HT1080 (cell line): ENCODE measurements at places on chromosomes 13 and 19. TPM values are rescaled to one million over a fixed set of nuclear protein-coding genes. Genes with fewer than 3 reads are reported as not detected.

DNA sequence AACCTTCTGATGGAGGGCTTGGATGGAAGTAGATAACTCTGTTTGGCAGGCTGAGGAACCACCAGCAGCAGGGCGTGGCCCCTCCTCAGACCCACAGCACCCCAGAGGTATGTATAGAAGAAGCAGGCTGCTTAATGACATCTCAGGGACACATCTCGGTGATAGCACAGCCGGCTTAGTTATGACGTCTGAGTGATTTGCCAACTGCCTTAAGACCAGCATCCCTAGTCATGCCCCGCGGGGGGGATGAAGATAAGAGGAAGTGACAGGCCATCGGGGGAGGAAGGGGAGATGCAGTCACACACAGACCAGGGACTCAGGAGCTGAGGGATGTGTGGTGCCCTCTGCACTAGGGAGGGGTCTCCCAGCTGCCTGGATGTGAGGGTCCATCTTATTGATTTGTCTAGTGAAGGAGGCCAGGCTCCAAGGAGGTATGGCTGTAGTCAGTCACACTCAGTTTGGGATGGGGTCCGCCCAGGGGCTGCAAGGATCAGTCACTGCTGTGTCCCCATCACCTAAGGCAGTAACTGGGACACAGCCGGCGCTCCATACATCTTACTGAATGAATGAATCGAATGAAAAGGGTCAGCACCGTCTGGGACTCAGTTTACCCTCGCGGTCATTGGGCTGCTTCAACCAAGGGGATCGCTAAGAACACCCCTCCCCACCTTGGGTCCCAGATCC, 19.2 kb upstream of the ERCC1 start:
- DNase-seq = peak; percentile 60

DNA sequence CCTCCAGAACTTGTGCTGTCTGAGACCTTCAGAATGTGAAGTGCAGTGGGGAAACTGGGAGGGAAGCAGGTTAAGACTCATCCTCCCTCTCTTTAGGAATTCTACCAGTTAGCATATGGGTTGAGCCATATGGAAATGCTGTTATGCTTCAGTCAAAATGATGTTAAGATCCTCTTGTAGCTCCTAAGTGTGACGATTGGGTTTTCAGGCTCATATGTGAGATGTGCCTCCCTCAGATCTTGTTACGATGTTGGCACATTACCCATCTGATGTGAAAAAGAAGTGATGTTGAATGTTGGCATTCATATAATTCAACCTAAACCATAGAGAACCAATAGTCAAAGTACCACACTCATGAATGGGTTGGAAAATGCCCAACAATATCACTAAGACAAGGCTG, 67.8 kb upstream of the IPO5 start:
- no peak for DNase-seq

DNA sequence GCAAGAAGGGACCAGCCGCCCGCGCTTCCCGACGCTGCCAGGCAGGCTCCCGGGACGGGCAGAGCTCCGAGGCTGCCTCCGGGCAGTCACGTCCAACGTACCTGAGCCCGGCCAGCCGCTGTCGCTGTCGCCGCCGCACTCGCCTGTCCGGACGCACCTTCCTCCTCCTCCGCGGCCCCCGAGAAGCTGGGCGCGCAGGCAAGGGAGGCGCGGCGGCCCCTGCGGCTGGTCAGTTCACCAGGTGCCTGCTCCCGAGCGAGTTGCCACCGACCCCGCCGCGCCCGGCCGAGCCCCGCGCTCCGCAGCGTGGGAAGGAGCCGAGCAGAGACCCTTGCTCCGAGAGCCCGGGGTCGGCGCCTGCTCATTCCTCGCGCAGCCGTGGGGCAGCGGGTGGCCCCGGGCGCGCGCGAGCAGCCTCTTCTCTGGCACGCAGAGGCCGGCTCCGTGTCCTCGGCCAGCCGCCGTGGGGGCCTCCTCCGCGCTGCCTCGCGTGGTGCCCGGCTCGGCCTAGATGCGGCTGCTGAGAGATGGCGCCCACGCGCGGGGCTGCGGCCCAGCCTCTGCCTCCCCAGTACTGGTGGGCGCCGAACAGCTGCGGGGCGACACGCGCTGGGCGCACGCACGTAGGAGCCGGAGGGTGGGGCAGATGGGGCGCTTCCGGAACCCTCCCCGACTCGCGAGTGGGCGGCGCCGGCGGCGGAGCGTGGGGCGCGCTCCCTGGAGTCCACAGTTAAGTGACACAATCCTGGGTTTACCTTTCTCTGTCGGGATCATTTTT, 419.4 kb downstream of the UQCRFS1 start:
- DNase-seq = no peak

GRCh38 chr13:22915442-22916082, 265.2 kb upstream of the SGCG start:
- DNase-seq = no peak

- DNase-seq = peak; percentile 55
These were observed 439 bp downstream of the DZIP1 start for GRCh38 chr13:95643936-95644598.

- no peak for DNase-seq
These were observed 51.3 kb downstream of the PCDH8 start for GRCh38 chr13:52797176-52797575.

GRCh38 chr19:16274447-16274846, 50.2 kb upstream of the KLF2 start:
- DNase-seq = no peak

GRCh38 chr19:33780746-33781145, 15.9 kb upstream of the KCTD15 start:
- no peak for DNase-seq

DNA sequence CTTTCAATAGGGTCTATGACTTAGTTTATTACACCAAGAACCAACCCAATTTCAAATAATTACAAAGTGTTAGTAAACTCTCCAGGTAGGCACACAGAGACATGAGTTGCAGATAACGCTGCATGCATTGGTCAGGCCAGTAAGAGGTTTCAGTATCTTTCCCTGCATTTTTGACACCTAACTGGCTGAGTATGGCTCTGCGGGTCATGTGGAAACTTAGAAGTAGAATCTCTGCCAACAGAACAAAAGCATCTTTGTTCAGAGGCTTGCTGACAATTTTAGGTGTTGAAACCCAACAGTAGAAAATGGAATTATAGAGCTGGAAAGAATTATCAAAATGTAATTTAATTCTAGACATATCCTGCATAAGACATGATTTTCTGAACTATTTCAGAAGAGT, 25.3 kb downstream of the HTR2A start:
- no peak for DNase-seq

DNA sequence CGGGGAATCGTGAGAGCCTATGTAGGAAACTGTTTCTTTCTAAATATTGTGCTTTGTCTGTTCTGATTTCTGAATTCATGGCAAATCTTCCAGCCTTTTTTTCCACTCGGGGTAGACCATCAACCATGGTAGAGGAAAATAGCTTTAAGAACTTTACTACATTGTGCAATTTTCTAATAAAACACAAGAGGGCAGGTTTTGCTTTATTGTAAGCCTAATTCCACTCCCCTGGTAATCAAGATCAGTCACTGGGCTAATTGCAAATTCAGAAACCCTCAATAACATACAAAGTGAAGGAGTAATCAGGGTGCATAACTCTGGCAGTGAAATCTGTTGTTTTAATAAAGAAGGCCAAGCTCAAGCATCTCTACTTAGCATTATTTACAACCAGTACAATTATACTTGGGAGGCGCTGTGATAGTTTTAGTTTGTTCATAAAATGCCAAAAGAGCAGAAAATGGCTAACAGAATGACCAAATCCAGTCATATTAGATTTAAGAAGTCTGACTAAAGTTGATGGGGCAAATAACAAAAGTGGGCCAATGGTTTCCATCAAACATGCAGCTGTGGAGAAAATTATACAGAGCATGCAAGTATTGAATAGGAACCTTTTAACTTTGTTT, 43.8 kb downstream of the DCT start:
- DNase-seq = peak; percentile 58

- peak; percentile 56 for DNase-seq
These were observed at the start of gene PTGIR for GRCh38 chr19:46624958-46625661. PTGIR (minus strand) TSS chr19:46625089; CDS start chr19:46624225, 864 bp downstream.

GRCh38 chr19:35153701-35154524, 622 bp upstream of the FXYD5 start:
- peak; percentile 36 for DNase-seq

- no peak for DNase-seq
These were observed 24.8 kb downstream of the KDM4B start for GRCh38 chr19:4993683-4994082.

DNA sequence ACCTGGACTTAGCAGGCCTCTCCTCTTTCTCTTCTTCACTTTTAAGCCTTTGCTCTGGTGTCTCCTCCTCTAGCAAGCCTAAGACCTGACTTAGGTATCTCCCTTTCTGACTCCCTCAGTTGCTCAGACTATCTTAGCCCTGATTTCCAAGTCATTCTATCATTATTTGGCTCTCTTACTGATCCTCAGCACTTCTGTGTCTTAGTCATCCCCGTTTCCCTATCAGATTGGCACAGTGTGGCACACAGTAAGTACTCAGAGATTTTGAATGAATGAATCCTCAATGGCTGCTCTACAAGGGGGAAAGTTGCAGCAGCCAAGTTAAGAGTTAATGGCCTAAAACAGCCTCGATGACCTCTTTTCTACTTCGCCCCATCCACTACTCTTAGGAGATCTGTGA, 8.2 kb downstream of the KCTD12 start:
- no peak for DNase-seq

DNA sequence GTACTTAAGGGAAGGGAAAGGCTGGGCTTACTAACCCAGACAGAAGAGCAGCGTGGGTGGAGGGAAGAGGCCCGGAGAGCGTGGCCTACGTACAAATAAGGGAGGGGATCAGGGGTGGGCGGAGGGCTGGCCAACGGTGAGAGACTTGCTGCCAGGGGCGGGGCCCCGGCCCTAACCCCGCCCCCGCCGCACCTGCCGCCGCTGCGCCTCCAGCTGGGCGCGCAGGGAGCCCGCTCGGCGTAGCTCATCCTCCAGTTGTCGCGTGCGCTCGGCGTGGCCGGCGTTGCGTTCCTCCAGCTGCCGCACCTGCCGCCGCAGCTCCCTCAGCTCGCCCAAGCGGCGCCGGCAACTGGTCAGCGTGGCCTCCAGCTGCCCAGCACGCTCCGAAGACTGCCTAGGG, 5.7 kb downstream of the HOOK2 start:
- no peak for DNase-seq

DNA sequence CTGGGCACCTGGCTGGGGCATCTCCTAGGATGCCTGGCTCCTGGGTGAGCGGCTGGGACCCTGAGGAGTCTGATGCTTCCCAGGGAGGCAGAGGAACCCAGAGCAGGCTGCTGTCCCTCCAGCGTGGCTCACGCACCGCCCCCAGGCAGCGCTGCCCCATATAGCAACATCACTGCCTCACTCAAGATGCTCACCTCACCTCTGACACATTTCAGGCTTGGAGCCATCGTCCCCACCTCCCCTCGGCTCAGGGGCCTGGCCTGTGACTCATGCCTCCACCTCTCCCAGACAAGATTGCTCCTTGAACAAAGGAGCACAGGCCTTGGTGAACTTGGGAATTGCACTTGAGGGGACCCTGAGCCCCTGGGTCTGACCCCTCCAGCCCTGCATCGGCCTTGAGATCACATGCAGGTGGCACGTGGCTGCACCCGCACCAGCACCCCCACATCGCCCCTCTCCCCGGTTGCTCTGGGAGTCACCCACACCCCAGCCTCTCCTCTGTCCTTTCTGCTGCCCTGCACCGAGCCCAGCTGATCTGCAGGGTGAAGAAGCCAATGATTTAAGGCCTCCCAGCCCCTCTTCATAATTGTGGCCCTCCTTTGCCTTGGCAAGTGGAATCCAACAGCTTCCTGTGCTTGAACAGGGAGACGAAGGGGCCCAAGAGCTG, 11.2 kb downstream of the CEBPA start:
- DNase-seq = peak; percentile 67

DNA sequence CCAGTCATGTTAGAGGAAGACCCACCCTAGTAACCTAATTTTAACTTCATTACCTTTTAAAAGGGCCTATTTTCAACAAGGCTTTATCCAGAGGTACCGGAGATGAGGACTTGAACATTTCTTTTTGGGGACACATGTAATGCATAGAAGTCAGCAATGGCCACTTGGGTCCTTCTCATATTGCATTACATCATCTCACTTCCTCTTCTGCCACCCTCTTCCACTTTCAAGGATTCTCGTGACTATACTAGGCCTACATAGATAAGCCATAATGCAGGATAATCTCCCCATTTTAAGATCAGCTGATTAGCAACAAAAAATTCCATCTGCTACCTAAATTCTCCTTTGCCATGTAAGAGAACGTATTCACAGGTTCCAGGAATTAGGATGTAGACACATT, 557.2 kb downstream of the KCTD12 start:
- no peak for DNase-seq

GRCh38 chr19:57334191-57334590, 13.9 kb downstream of the ZNF543 start:
- no peak for DNase-seq

GRCh38 chr19:49939721-49940481, 10.6 kb upstream of the NUP62 start:
- no peak for DNase-seq

GRCh38 chr13:107170270-107170931, 602.5 kb upstream of the ARGLU1 start:
- no peak for DNase-seq

DNA sequence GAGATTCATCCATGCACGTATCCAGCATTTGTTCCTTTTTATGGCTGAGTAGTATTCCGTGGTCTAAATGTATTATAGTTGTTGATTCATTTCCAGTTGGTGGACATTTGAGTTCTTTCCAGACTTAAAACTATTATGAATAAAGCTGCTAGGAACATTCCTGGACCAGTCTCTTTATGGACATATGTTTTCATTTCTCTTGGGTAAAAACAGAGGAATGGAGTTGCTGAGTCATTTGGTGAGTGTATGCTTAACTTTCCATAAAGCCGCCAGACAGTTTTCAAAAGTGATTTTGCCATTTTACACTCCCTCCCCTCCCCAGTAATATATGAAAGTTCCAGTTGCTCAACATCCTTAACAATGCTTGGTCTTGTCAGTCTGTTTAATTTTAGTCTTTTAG, 116.4 kb downstream of the TSHZ3 start:
- peak; percentile 31 for DNase-seq

DNA sequence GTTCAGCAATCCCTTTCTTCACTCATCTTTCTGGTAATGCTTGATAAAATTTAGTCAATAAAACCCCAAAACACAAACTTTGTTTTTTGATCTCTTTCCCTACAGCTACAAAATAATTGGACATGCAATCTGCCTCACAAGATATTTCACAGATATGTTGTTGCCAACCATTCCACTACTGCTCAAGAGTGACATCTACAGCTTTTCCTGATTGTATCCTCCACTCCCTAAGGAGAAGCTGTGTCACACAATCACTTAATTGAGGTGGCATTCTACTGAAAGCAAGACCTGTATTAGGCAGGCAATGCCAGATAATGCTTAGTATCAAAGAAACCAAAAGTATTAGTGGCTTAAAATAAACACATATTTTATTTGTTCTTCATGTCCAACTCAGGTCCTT, 1646.2 kb upstream of the SPRY2 start:
- no peak for DNase-seq

GRCh38 chr13:56351041-56351440, 789.7 kb upstream of the PRR20A start:
- peak; percentile 19 for DNase-seq

The RNF225 gene
- 0.24 TPM in 1 of 2 replicates, not detected in the other for total RNA-seq

The SSC5D gene
- total RNA-seq = 0.05 and 0.07 TPM in 2 replicates

The FKRP gene
- 20.2 and 21.7 TPM in 2 replicates for total RNA-seq

The PRR36 gene
- 0.02 TPM in 1 of 2 replicates, not detected in the other for total RNA-seq

The PAF1 gene
- 47.3 and 56.1 TPM in 2 replicates for total RNA-seq

The MBD3L3 gene
- total RNA-seq = not detected in 2 replicates

The QPCTL gene
- 16.9 and 20.9 TPM in 2 replicates for total RNA-seq

The FAAP24 gene
- total RNA-seq = 3.2 and 4.1 TPM in 2 replicates

The ZSCAN18 gene
- 0.30 and 0.71 TPM in 2 replicates for total RNA-seq

The ZNF723 gene
- not detected in 2 replicates for total RNA-seq

The CACNA1A gene
- total RNA-seq = 0.10 and 0.53 TPM in 2 replicates

The SHISA2 gene
- 0.35 and 0.94 TPM in 2 replicates for total RNA-seq
